ENCODE measurements at places on chromosomes 12 and 14. TPM values are rescaled to one million over a fixed set of nuclear protein-coding genes. Genes with fewer than 3 reads are reported as not detected.

DNA sequence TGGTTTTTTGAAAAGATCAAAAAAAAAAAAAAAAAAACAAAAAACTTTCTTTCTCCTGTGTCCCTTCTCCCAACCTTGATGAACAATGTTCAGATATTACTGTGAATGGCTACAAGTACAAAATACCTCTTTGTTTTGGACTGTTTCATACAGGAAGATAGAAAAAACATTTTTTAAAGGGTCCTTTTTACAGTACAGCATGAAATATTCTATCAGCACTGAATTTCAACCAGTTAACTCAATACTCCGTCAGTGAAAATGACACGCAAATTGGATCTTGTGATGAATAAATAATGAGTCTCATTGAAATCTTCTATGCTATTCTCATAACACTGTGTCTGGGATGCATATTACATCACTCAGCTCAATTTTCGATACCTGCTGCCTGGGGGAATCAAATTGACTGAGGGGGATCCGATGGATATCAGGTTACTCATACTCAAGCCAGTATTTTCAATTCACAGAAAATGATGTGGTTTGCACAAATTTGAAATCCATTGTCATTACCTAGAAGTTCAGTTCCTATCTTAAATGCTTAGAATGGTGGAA, 179.6 kb downstream of the TMTC2 start:
- DNase-seq: no peak

- DNase-seq: no peak
Measured at GRCh38 chr12:46717868-46718267, 107.9 kb downstream of the SLC38A4 start.

GRCh38 chr12:122884091-122884826, 11.7 kb downstream of the VPS37B start:
- DNase-seq: no peak

Gene GPR68
- polyA plus RNA-seq: 9.3 TPM

Gene PTGER2
- polyA plus RNA-seq: 56.7 TPM
